GM23248 (cell line): ENCODE measurements at places on chromosomes 1 and 21. TPM values are rescaled to one million over a fixed set of nuclear protein-coding genes. Genes with fewer than 3 reads are reported as not detected.
A peak's percentile ranks its signal among the peaks of the same experiment; 100 is the strongest.

SPRR3 gene
- total RNA-seq: not detected in 2 replicates

PYHIN1 gene
- not detected in 2 replicates for total RNA-seq

DNA sequence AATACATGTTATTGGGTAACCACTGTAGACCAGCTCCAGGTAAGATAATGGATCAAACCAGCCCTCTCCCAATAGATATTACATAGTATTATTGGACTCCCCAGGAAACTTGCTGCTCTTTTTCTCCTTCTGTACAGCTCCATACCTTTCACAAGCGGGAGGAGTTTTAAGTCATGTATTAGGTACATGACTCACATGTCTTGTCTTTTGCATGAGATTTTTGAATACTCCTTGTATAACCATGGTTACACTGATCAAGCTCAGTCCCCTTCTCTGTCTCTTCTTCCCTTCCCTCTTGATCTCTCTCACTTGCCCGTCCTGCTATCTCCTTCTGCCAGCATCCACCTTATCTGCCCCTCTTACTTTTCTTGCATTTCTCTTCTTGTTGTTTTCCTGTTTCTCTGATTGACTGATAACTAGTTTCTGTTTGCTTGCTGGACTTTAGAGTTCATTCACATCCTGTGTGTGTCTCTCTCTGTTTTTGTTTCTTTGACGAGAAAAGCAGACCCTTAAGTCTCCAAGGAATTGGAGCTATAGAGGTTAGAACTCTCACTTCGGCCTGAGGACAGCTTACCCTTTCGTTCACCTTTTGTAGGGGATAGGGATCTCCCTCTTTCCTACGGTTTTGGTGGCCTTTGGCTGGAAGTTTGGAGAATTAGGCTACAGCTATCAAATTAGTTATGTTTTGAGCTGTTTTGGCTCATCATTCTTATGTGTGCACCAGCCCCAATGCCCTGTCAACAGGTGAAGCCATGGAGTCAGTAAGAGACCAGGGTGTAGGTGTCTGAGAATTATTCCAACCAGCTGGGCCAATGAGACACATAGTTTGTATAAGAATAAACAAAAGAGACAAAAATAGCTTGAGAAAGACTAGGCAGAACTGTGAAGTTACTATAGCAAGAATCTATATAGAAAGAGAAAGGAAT lies 49.0 kb upstream of the ASB17 start:
- H3K4me1 ChIP-seq: no peaks in the 10 kb centered on the region
- H3K36me3 ChIP-seq: no peaks in the 10 kb centered on the region
- H3K4me3 ChIP-seq: no peak overlapping the region
- DNase-seq: no peak
- no peak overlapping the region for H3K27ac ChIP-seq

DNA sequence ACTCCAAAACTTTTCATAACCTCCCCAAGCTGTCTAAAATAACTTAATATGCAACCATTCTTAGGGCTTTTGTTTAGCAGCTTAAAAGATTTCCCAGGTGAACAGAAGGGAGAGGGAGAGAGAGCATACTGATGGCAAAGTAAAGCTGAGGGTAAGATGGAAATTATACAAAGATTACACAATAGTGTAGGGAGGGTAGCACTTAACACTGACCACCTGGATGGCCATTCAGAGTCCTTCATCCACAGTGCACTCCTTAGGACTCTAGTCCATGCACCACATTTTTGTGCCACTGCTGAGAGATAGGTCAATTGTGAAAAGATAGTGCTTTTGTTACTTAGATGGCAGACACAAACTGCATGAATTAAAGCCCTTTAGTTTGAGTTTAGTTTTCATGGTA lies 574.6 kb downstream of the LMO4 start:
- no peaks in the 10 kb centered on the region for H3K36me3 ChIP-seq
- no peak overlapping the region for H3K27ac ChIP-seq
- H3K27me3 ChIP-seq: no peaks in the 10 kb centered on the region
- no peak for DNase-seq
- no peak overlapping the region for H3K4me3 ChIP-seq
- H3K4me1 ChIP-seq: no peaks in the 10 kb centered on the region

DNA sequence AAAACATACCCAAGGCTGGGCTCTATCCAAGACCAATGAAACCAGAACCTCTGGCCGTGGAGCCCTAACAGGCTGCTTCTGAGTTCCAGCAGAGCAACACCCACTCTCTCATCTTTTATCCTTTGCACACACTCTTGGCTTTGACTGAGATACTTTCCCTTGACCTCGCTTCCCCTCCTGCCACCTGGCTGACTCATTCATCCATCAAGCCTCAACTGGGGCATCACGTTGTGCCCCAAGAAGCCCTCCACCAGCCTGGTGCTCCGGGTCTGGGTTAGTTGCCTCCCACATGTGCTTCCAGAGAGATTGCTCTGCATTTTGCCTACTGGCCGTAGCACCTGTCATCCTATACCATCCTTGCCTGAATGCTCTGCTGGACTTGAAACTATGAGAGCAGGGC lies 34.5 kb upstream of the SERBP1 start:
- H3K36me3 ChIP-seq: no peaks in the 10 kb centered on the region
- peaks cover 10% of the 10 kb centered on the region for H3K4me1 ChIP-seq
- H3K27ac ChIP-seq: no peak overlapping the region
- DNase-seq: no peak
- H3K4me3 ChIP-seq: no peak overlapping the region
- no peaks in the 10 kb centered on the region for H3K27me3 ChIP-seq

DNA sequence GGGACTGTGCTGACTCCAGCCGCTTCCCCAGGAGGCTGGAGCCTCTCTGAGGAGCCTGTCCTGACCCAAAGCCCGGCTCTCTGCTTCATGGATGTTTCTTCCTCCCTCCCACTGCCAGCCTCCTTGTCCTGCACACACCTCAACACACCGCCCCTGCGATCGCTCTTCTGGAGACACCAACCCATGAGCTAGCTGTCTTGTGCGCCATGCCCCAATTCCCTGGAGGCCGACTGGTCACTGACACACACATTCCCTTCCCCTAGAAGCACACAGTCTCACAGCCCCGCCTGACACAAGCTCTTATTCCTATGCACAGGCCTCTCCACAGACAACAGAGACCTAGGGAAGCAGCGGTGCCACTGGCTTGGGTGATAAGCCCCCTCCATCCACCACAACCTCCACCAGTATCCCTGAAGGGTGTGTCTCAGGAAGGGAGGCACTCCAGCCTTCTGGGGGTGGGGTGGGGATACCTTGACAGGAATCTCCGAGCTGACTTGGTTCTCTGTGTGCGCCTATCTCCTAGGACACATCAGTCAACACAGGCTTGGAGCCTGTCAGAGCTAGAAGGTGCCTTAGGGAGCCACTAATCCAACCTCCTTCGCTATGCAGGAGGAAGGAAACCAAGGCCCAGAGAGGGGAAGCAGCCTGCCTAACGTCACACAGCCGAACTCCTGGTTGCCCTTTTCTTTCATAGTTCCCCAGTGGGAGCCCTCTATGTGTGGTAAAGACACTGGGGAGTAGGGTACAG lies 31.1 kb downstream of the AHDC1 start:
- H3K4me3 ChIP-seq: no peak overlapping the region
- DNase-seq: peak; percentile 78

DNA sequence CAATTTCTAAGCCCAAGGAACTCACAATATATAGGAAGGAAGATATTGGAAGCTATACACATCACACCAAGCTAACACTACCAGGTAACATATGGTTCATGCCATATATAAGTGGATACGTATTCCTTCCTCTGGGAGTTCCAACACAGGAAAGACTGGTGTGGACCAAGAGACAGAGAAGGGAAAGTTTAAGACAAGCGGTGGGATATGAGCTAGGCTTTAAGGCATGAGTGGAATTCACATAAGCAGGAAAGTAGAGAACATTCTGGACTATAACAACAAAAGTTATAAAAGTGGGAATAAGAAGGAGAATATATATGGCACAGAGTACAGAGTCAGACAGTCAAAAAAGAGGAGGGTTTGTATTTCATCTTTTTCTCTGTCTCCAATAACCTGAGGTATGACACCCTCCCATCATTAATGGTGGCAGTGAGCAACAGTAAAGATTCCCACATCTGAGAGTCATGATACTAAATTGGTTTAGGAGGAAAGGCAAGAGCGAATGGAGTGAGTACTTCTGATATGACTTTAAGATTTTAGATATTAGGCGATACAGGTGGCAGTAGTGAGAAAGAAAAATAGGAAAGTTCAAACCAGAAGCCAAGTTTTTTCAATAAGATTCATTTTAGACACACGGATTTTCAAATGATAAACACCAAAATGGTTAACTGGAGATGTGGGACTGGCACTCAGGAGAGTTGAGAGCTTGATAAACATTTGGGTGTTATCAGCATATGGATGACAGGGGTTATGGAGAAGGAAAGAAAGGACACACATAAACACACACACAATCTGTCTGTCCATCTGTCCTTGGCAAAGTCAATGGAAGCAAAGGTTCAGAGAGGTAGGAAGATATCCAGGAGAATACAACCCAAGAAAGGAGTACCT lies 87.4 kb upstream of the TTC39A start:
- no peak overlapping the region for H3K27ac ChIP-seq
- DNase-seq: no peak
- H3K36me3 ChIP-seq: 0 out of 2 replicates have a peak, but pooled peaks cover 6% of the 10 kb centered on the region
- H3K4me3 ChIP-seq: no peak overlapping the region
- H3K4me1 ChIP-seq: 0 out of 2 replicates have a peak, but pooled peaks cover 14% of the 10 kb centered on the region

DNA sequence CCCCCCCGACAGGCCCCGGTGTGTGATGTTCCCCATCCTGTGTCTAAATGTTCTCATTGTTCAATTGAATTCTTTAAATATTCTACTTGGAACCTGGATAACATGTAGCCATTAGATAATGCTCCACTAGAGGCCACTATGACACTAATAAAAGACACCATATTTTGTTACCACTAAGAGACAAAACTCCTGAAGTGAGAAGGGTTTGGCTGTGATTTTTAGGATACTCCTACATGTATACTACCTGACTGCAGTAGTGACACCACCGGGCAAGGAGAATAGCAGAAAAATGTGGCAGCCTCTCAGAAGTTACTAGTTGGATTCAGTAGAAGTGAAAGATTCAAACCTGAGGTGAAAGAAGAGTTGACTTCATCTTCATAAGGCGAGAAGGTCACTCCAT lies 36.0 kb downstream of the F5 start:
- H3K36me3 ChIP-seq: no peaks in the 10 kb centered on the region
- peak; percentile 65 for DNase-seq
- no peaks in the 10 kb centered on the region; the same call in 1 of the 2 replicates for H3K27me3 ChIP-seq
- H3K4me1 ChIP-seq: no peaks in the 10 kb centered on the region

DNA sequence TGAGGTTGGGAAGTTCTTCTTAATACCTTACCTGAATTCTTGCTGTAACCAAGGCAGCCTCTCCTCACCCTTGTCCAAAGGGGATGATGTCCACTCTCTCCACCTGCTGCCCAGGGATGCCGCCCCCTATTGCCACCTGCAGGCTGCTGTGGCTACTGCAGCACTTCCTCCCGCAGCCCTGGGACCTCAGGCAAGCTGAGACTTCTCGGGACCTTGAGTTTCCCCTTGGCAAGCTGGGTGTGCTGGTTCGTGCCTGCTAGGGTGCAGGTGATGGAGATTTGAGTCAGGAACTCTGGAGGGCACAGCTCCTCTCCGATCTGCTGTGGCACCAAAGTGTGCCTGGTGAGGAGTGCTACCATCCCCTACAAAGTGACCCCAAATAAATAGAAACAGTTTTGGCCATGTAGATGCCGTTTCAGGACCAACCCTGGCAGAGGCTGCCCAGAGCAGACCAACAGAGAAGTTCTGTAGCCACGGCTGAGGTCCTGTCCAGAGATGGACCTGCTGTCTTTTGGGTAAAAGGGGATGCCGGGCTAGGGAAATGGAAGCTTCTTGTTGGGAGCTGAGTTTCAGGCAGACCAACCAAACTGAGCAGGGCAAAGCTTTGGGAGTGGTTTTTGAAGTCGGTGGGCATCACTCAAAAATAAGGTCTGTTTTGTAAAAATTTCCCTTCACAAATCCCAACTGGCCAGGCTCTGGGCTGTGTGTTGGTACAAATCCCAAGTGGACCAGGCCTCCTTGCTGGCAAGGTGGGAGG lies 31.7 kb downstream of the RUNX3 start:
- H3K4me1 ChIP-seq: no peaks in the 10 kb centered on the region
- no peaks in the 10 kb centered on the region for H3K36me3 ChIP-seq
- no peak overlapping the region for H3K4me3 ChIP-seq
- DNase-seq: peak; percentile 63
- H3K27me3 ChIP-seq: no peaks in the 10 kb centered on the region
